M059J (cell line): ENCODE measurements at places on chromosomes 2 and 18.

- no peak for DNase-seq
Measured at GRCh38 chr2:76445880-76446279, 735.2 kb upstream of the GCFC2 start.

DNA sequence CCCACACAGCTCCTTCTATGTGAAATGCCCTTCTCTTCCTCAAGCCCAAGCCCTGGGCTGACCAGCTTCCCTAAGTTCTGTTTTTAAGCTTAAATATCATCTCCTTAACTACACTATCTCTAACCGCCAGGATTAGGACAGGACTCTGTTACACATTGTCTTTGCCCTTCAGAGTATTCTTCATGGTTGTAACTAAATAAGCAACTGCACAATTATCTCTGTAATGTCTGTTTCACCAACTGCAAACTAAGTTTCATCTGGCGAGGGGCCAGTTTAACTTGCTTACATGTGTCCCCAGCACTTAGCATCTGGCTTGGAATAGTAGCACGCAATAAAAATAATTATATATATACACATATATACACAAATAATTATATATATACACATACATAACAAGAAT, 1.1 kb upstream of the ERMN start:
- DNase-seq, result no peak

DNA sequence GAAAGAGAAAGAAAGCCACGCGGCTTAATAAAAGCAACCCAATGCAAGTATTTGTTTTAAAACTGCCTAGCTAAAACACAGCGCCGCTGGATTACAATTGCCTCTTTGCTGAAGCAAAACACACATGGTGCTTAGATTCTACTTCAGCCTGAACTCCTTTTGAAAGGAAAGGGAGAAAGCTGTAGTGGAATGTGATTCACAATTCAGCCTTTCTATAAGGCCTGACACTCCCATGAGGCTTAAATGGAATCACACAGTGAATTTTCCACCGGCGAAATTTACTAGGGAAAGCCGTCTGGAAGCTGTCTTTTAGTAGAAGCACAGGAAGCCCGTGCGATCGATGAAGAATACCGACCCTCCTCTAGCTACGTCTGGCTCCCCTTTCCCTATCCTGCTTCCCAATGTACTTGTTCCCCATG, 348.0 kb downstream of the DLGAP1 start:
- no peak for DNase-seq

GRCh38 chr18:37778417-37779165, 213.0 kb upstream of the CELF4 start:
- DNase-seq, result peak; percentile 33

- no peak for DNase-seq
Measured at GRCh38 chr18:74281980-74282754, 9.6 kb downstream of the CYB5A start.

- peak; percentile 53 for DNase-seq
Measured at GRCh38 chr2:45282646-45283045, 273.4 kb upstream of the SIX2 start.

GRCh38 chr2:129812071-129812470, 167.4 kb upstream of the RAB6C start:
- no peak for DNase-seq

DNA sequence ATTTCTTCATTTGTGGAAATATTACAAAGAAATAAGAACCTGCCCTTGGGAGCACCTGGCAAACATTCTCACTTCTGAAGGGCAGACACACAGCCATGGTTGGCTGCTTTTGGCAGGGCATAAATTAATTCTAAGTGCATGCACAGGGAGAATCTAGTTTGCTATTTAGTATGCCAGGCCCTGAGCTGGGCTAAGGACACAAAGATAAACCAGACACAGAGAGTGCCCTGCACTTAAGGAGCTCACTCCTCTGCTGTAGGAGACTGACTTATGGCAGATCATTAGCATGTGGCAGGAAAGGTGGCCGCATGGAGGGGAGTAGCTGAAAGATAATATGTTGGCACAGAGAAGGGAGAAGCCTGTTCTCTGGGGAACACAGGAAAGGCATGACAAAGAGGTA, 367.0 kb downstream of the LPIN1 start:
- no peak for DNase-seq

- peak; percentile 100 for DNase-seq
Measured at GRCh38 chr2:234949762-234950434, 1.9 kb upstream of the SH3BP4 start.

- no peak for DNase-seq
Measured at GRCh38 chr2:161415034-161415986, 787 bp upstream of the TBR1 start.

- no peak for DNase-seq
Measured at GRCh38 chr2:13522917-13523821, 806.4 kb downstream of the TRIB2 start.

- DNase-seq, result no peak
Measured at GRCh38 chr18:49694402-49694801, 118.9 kb downstream of the ACAA2 start.

- DNase-seq, result peak; percentile 77
Measured at GRCh38 chr18:58359218-58359617, 269.7 kb downstream of the ALPK2 start.

DNA sequence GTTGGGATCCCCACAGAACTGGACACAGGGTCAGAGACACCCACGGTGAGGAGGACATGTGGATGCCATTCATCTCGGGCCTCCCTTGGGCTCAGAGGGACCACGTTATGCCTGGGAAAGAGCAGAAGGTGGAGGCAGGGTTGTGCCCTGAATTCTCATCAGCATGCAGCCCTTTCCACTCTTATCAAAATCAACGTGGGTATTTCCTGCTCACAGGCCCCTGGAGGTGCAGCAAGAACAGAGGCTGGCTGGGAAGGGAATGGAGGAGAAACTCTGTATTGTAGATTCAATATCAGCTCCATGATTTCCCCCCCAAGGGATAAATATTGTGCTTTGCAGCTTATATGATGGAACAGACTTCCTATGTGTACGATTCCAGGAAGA, 90.9 kb downstream of the SETBP1 start:
- no peak for DNase-seq

GRCh38 chr2:182920631-182921056, 54.2 kb upstream of the FRZB start:
- peak; percentile 56 for DNase-seq

GRCh38 chr2:238296638-238297457, 8.4 kb upstream of the PER2 start:
- DNase-seq, result no peak

DNA sequence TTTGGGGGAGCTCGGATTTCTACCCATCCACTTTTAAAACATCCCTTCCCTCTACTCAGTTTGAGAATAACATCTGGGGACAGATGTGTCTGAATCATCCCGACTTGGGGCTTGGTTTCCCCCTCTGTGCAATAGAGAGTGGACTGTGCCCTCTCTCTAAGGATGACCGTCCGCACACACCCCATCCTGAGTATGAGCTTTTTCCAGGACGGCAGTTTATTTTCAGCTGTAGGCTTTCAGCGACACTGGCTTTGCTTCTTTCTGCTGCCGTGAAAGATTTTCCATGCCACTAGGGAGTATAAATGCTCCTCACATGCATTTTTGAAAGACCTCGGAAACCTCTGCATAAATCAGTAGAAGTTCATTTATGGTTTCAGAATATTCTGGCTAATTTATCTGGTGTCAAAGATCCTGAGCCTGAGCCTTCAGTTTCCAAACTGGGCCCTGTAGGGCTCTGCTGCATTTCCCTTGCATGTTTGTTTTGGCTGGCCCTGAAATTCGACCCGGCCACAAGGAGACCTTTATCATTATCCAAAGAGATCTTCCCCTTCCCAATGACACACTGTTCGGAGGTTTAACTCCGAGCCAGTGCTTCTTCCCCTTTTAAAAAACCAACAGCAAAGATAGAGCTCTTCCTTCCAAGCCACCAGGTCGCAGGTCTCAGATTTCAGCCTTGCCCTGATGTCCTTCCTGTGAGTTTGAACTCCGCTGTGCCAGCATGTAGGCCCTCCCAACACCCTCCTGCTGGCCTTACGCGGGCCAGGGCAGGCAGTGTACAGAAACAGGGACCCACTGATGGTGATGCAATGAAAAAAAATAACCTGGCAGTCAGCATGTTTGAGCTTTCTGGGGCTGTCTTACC, 53.3 kb downstream of the FECH start:
- DNase-seq, result peak; percentile 3

DNA sequence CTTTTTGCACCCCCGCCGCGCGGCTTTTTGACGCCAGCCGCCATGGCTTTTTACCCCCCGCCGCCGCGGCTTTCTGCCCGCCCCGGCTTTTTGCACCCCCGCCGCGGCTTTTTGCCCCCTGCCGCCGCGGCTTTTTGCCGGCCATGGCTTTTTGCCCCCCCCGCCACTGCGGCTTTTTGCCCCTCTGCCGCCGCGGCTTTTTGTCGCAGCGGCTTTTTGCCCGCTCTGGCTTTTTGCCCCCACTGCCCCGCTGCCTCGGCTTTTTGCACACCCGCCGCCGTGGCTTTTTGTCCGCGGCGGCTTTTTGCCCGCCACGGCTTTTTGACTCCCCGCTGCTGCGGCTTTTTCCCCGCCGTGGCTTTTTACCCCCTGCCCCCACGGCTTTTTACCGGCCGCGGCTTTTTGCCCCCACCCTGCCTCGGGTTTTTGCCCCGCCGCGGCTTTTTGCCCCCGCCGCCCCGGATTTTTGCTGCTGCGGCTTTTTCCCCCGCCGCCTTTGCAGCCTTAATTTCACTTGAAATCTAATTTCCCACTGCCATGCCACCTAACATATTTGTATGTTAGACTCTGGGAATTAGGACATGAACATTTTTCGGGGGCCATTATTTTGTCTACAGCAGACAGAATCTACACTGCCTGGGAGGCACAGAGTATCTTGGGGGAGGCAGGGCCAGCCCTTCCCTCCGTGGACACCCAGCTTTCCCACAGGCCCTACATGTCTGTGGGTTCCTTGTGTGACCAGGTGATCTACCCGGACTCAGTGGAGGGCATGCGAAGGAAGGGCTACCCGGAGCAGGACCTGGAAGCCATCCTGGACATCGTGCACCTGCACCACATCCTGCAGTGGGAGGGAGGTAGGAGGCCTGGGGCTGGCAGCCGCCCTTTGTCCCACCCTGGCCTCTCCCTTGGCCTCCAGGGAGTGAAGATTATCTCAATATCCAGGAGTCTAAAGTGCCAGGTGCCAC, 3031.0 kb upstream of the TEKT4 start:
- no peak for DNase-seq

DNA sequence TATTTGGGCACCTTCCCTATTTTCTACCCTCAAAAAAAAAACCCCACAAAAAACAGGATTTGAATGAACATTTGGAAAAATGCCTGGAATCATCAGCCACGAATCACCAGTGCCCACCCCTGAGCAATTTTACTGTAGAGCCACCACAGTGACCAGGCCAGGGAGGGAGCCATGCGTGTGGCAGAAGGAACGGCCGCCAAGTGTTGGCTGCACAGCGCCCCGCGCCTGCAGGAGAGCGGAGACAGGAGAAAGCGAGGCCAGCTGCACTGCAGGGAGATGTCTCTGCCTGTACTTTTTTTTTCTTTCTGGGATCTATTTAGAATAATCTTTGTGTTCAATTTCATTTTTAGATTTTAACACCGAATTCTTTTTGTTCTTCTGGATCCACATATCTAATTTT, 269.3 kb upstream of the RAB12 start:
- DNase-seq, result peak; percentile 25

DNA sequence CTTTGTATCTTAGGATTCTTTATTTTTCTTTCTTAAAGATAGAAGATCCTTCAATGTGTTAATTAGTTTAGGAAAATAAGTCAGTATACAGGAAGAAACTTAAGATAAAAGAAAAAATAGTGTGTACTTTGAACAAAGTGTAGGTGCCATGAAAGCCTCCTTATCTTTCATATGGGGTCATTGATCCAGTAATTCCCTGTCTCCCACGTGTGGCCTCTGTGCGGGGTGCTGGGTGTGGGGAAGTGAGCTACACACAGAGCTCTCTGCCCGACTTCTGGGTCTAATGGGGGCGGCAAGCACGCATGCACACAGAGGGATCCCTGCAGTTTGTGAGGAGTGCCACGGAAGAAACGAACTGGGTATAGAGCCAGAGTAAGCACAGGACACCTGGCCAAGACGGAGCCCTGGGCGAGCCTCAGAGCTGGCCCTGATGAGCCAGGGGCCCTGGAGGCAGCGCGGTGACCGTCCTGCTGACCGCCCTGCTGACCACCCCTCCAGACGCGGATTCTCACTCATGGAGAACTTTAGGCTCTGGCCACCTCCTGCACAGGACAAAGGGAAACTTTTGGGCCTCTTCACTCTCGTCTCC, 253.5 kb downstream of the ACKR3 start:
- DNase-seq, result no peak

DNA sequence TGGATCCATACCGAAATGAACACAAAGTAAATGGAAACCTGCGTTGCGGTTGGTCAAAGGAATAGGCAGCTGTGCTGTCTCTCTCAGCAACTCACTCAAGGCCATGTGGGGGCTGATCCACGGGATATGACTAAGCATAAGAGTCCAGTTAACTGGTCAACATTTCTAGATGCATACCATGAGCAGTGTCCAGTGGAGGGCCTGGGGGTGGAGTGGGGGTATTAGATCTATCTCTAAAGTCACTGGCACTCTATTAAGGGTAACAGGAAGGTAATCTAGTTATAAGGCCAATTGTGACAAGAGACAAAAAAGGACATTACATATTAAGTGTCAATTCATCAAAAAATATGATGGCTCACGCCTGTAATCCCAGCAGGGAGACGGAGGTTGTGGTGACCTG, 136.8 kb downstream of the TTC32 start:
- no peak for DNase-seq

- no peak for DNase-seq
Measured at GRCh38 chr2:227796045-227796711, 17.5 kb upstream of the CCL20 start.
